Osteoblast (primary cell): ENCODE measurements at places on chromosomes 2 and 18.
A peak's percentile ranks its signal among the peaks of the same experiment; 100 is the strongest.

GRCh38 chr18:63844254-63844653, 43.3 kb upstream of the SERPINB2 start:
- H3K27me3 ChIP-seq: peaks cover 13% of the 10 kb centered on the region
- H3K4me1 ChIP-seq: no peaks in the 10 kb centered on the region
- peak; percentile 35 for DNase-seq
- H3K4me3 ChIP-seq: no peak overlapping the region
- H3K27ac ChIP-seq: no peak overlapping the region

GRCh38 chr2:102241616-102242305, 54.9 kb downstream of the IL1RL2 start:
- H3K4me3 ChIP-seq: no peak overlapping the region
- H3K27me3 ChIP-seq: no peaks in the 10 kb centered on the region
- H3K36me3 ChIP-seq: no peaks in the 10 kb centered on the region
- no peak overlapping the region for H3K27ac ChIP-seq
- peaks cover 18% of the 10 kb centered on the region for H3K4me1 ChIP-seq

- H3K27me3 ChIP-seq: no peaks in the 10 kb centered on the region
- H3K36me3 ChIP-seq: no peaks in the 10 kb centered on the region
- no peak overlapping the region for H3K27ac ChIP-seq
- DNase-seq: no peak
- no peaks in the 10 kb centered on the region for H3K4me1 ChIP-seq
Observed at GRCh38 chr18:44698518-44698917, 17.8 kb downstream of the SETBP1 start.

GRCh38 chr2:16587601-16588000, 78.0 kb downstream of the CYRIA start:
- no peaks in the 10 kb centered on the region for H3K4me1 ChIP-seq
- DNase-seq: no peak
- no peaks in the 10 kb centered on the region for H3K36me3 ChIP-seq

DNA sequence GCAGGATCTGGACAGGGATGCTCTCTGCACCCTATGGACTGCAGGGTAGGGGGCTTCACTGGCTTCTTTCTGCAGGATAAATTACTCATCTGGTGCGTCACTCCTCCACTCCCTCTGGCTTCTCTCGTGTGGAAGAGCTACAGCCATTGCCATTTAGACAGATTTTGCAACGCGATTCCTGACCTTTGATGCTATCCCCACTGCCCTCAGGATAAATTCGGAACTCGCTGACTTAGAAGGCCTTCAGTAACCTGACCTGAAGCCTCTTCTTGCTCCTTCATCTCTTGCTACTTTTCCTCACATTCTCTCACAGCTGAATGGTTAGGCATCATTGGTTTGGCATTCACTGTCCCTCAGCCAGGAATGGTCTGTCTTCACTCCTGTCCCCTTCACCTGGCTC, 5.3 kb downstream of the NIFK start:
- no peak overlapping the region for H3K27ac ChIP-seq
- DNase-seq: peak; percentile 47
- no peaks in the 10 kb centered on the region for H3K27me3 ChIP-seq
- H3K4me1 ChIP-seq: no peaks in the 10 kb centered on the region
- peaks cover 61% of the 10 kb centered on the region for H3K36me3 ChIP-seq

DNA sequence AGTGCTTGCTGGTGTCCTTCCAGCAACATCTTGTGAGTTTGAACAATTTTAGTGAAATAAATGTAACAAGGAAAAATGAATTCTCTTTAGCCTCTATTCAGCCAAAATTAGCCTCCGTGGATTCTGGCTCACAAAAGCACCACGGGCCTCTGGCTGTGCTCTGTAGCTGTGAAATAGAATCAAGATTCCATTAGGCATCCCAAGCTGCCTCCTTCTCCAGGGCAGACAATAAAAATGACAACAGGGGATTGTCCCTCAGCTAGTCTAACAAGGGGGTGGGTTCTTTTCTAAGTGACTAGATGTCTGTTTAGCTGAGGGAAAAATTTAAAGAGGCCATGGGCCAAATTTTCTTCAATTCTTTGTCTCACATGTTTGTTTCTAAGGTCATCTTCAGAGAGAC, 254.7 kb upstream of the FIGN start:
- no peak for DNase-seq
- H3K4me1 ChIP-seq: no peaks in the 10 kb centered on the region
- H3K27me3 ChIP-seq: no peaks in the 10 kb centered on the region
- no peaks in the 10 kb centered on the region for H3K36me3 ChIP-seq
- H3K4me3 ChIP-seq: no peak overlapping the region

GRCh38 chr2:31415421-31415820, 879 bp upstream of the XDH start:
- no peaks in the 10 kb centered on the region for H3K27me3 ChIP-seq
- peaks cover 14% of the 10 kb centered on the region for H3K4me1 ChIP-seq
- no peaks in the 10 kb centered on the region for H3K36me3 ChIP-seq

DNA sequence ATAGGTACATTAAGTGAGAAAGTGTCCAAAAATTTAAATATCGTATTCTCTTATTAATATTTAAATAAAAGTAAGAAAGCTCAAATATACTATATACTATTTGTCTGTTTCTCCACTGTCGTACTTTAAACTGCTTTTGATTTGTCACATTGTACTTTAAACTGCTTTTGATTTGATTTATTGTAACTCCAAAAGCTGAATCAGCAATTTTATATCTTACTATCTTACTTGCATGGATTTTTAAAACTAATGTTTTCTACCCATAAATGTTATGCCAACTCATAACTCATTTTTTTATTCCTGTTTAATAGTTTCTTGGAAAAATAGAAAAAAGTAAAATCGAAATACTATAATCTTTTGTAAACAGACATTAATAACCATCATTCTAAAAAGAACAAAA, 1128.2 kb upstream of the ACVR2A start:
- DNase-seq: no peak
- H3K36me3 ChIP-seq: no peaks in the 10 kb centered on the region
- H3K4me3 ChIP-seq: no peak overlapping the region
- H3K4me1 ChIP-seq: no peaks in the 10 kb centered on the region
- H3K27ac ChIP-seq: no peak overlapping the region

DNA sequence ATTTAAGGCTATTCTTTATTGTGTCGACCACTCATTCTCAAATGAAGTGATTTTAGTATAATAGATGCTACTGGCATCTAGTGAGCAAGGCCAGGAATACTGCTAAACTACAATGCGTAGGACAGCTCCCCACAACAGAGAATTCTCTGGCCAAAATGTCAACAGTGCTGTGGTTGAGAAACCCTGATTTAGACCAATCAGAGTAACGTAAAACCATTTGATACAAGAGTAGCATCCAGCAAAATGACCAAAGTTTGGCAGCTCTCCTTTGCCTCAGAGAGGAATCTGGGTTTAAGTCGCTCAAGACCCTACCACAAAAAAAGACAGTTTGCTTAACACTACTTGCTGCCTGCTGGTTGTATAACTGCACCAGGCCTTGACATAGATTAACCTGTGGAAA, 37.0 kb upstream of the TTN start:
- no peaks in the 10 kb centered on the region for H3K27me3 ChIP-seq
- peak; percentile 41 for DNase-seq
- H3K4me1 ChIP-seq: peaks cover 21% of the 10 kb centered on the region
- no peaks in the 10 kb centered on the region for H3K36me3 ChIP-seq
- no peak overlapping the region for H3K4me3 ChIP-seq

- DNase-seq: no peak
- no peaks in the 10 kb centered on the region for H3K27me3 ChIP-seq
- no peaks in the 10 kb centered on the region for H3K4me1 ChIP-seq
- peaks cover 83% of the 10 kb centered on the region for H3K36me3 ChIP-seq
- no peak overlapping the region for H3K27ac ChIP-seq
Observed at GRCh38 chr2:233267516-233268245, 16.2 kb downstream of the ATG16L1 start.
